ENCODE measurements at places on chromosomes 2 and 18.

- DNase-seq: no peak
Observed at GRCh38 chr2:21754164-21754788, 630.5 kb downstream of the TDRD15 start.

DNA sequence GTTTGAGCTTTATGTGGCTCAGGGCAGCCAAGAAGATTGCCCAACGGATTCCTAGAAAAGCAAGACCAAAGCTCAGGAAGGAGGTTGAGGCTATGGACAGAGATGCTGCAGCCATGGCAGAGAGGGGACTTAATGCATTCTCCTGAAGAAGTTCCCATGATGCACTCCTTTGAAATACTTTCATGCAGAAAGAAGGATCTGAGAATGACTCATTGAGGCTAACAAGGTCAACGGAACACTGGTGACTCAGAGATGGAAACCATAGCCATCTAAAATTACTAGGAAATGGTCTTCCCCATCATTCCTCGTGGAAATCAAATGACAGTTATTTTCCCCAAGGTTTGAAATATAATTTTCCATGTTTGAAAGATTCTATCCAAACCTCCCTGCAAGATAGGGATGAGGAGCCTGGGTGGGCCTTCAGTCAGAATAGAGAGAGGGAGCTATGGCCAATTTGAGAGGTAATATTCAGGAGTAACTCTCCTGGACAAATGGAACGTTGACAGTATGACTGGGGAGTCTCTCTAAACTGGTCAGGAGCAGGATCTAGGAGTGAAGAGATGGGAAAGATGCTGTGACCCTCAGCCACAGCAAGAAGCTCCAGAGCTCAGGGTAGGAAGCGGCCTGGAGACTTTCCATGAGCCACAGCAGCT is 63.0 kb downstream of the REEP1 start:
- peak; percentile 66 for DNase-seq

GRCh38 chr2:67260343-67261277 is 136.5 kb upstream of the ETAA1 start:
- DNase-seq: peak; percentile 72

- no peak for DNase-seq
Observed at GRCh38 chr2:102048465-102048864, 56.7 kb downstream of the IL1R2 start.

GRCh38 chr2:31693882-31694281 is 113.1 kb upstream of the SRD5A2 start:
- no peak for DNase-seq

DNA sequence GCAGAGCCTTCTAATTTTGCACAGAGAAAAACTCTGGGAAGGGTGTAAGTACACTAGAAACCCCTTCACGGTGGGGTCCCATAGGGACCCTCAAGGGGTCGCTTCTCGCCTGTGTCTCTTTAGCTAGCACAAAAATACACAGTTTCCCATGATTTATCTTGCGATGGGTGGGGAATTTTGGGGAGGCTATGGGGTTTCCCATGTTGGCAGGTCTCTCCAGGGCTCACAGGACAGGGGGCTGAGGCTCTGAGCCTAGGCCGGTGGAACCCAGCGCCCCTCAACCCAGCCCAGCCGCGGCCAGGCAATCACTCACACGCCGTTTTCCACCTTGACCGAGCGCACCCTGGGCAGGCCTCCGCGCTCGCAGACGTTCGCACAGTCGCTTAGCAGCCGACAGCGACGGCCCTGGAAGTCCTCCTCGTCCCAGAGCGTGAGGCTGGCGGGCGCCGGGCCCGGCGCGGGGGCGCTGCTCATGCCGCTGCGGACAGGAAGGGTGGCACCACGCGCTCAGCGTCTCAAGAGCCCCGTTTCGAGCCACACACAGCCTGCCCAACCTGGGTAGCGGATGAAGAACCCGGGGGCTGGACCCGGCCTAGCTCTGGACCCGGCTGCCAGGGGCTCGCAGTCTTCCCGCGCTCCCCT is 398 bp downstream of the CRYBA2 start:
- no peak for DNase-seq

- peak; percentile 78 for DNase-seq
Observed at GRCh38 chr2:238644095-238645081, 203.5 kb upstream of the TWIST2 start.

DNA sequence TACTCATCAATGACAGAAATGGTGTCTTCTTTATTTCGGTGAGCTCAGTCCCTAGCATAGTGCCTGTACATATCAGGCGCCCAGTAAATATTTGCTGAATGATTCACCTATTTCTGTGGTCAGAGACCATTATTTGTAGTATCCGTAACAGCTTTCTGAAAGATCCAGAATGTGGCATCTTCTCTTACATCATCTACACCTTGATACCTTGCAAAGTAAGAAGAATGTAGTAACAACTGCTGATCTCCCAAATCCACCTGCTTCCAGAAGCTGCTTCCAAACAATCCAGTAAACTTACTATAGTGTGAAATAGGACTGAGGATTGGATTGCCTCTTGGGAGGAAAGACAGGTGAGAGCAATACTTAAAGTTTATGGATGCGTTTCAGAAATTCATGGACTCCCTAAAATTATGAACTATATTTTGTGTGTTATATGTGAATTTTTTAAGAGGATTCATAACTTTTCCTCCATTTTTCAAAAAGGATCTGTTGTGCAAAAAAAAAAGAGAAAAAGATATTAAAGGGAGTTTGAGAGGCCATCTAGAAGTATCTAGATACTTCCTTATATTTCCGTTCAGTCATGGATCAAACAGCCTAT is 945 bp upstream of the ASXL2 start:
- peak; percentile 22 for DNase-seq

DNA sequence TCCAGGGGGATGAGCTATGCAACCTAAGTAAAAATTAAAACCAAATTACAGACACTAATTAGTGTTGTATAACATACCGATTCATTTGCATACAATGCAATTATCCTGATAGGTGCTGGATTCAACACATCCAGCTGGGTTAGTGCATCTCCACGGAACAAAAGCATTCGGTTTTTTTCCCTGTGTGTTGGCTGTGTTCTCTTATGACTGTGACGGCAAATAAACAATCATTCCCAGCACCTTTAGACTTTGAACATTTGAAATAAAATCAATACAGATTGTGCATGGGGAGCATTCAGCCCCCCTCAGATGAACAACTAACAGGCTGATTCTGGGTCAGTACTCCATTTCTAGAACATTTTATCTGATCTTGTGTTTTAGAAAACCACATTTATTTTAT is 22.7 kb downstream of the FAM124B start:
- no peak for DNase-seq

- no peak for DNase-seq
Observed at GRCh38 chr18:39702888-39703287, 2137.3 kb upstream of the CELF4 start.

- peak; percentile 39 for DNase-seq
Observed at GRCh38 chr2:183079139-183079775, 710 bp downstream of the DUSP19 start.

- no peak for DNase-seq
Observed at GRCh38 chr2:144424559-144425240, 95.2 kb downstream of the ZEB2 start.

GRCh38 chr2:169495310-169495928 is 14.1 kb upstream of the KLHL41 start:
- DNase-seq: no peak

DNA sequence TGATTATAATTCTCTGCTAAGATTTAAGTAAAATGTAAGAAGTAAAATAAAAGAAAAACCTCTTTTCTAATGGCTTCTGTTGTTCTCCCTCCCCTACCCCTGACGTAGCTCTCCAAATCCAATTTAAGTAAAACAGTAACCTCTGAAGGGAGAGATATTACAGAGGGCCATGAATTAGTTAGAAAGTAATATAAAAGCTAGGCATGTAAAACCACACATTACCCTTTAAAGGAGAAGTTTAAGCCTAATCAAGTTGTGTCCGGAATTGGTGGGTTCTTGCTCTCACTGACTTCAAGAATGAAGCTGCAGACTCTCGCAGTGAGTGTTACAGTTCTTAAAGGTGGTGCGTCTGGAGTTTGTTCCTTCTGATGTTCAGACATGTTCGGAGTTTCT is 116.9 kb upstream of the SCN7A start:
- no peak for DNase-seq

- no peak for DNase-seq
Observed at GRCh38 chr2:131488306-131489205, 3.6 kb downstream of the MZT2A start.

DNA sequence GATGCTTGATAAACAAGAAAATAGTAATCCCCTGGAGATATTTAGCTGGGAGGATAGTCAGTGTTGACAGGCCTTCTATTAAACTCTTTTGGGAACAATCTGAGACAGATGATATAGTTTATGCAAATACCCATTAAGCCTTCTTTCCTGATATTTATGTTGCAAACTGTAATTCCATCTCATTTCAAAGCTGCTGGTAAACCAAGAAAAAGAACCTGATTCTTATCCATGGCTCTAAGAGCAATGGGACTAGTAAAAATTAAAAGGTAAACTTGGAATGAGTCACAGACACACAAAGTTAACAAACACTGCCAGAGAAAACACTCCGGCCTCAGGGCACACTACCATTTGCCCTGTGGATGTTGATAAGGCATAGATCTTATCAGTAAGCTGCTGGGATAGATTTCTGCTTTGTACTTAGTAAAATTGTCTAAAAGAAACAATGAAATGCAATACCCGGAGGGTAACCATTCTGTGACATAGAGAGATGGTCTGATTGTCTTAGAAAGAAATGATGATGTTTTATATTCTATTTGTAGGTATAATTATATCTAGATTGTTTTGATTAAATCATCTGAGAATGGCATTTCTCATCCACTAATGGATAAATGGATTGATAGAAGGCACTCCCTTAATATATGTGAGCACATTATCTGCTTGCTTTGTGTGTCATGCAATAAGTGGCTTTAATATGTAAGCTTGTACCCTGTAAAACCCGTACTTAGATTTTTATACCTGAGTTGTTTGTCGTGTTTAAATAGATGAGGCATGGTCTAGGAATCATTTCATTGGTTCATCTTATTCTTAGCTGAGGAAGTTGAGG is 13.2 kb downstream of the GALR1 start:
- DNase-seq: no peak

GRCh38 chr2:26086155-26086637 is 52.3 kb downstream of the RAB10 start:
- DNase-seq: peak; percentile 11

- no peak for DNase-seq
Observed at GRCh38 chr18:54203914-54204313, 20.6 kb downstream of the MBD2 start.

DNA sequence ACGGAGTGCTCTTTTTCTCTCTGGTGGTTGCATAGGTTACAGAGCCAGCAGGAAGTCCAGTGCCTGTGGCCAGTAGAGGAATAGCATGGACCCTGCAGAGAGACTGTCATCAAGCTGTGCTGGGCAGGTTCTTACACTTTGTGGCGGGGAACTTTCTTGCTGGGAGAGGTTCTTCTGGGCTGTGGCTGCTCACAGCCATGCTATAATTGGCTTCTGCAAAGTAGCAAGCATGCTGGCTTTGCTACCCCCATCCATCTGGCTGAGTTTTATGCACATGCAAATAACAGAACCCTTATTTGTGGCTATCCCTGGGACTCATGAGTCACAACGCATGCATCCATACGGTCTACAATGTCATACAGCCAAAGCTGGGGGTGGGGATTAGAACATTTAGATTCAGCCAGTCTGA is 68.9 kb downstream of the PLCL1 start:
- no peak for DNase-seq

DNA sequence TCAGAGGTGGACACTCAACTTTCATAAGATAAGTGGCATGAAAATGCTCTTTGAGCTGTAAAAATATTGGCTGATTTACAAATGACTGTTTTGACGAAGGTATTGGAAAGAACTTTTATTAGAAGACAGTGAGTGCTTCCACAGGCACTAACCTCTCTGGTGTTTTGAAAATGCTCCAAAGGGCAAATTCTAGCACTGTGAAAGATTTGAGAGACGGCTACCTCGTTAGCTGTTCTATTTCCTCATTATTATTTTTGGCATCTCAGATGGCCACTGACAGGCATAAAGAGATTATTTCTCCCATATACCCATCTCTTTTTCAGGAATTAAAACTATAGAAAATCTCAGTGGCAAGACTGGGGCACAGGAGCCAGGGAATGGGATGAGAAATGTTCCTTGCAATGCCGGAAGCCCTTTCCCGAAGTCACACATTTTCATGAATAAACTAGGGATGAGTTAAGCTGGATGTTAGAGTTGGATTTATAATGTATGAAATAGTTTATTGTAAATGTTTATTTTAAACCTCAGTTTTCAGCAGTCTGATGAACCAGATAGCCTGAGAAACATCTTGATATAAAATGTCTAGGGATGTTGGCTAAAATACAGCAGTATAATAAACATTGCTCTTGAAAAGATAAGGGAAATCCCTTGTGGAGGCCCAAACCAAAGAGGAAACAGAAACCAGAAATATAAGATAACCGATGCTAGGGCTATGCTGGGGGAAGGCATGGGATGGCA is 175.7 kb downstream of the ASB1 start:
- DNase-seq: no peak

GRCh38 chr18:57073501-57074187 is 73.2 kb upstream of the BOD1L2 start:
- DNase-seq: no peak

- peak; percentile 33 for DNase-seq
Observed at GRCh38 chr2:145874466-145874865, 1354.5 kb upstream of the ZEB2 start.

- DNase-seq: no peak
Observed at GRCh38 chr2:172109256-172109987, 6.7 kb upstream of the DLX2 start.

DNA sequence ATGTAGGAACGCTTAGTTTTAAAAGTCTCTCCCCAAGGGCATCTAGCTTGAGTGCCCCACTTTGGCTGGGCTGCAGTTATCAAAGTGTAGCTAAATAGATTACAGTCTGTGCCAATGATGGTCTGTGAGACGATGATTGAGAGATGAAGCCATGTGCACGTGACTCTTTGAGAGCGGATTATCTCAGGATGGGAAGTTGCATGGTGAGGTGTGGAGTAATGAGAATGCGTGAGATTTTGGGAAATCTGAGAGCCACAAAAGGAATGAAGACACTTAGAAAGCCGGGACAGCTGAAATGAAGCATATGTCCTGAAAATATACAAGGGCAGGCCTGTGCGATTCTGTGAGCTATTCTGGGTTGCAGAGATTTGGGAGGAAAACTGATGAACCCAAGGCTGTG is 370.0 kb downstream of the TGIF1 start:
- no peak for DNase-seq

All from AG08396 (cell line).